HCT116 (cell line): ENCODE measurements at places on chromosomes 7 and 10. TPM values are rescaled to one million over a fixed set of nuclear protein-coding genes. Genes with fewer than 3 reads are reported as not detected.

DNA sequence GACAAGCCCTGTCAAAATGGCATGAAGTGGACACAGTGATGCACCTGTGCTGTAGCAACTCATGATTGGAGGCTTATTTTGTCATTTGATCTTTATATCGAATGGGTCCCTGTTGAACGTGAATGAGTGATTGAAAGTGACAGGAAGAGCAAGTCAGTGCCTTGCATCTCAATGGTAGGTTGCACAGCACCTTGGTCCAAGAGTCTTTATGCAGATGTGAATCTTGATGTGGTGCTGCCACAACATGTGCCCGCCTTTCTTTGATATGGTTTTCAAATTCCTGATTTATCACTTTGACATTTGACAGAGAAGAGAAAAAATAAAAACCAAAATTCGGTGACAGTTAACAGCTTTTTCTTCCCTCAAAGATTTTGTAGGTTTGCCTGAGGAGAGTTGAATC, 1182.4 kb downstream of the DNAJB9 start:
- DNase-seq, result no peak

The CRTAC1 gene
- total RNA-seq, result 0.20 TPM

DNA sequence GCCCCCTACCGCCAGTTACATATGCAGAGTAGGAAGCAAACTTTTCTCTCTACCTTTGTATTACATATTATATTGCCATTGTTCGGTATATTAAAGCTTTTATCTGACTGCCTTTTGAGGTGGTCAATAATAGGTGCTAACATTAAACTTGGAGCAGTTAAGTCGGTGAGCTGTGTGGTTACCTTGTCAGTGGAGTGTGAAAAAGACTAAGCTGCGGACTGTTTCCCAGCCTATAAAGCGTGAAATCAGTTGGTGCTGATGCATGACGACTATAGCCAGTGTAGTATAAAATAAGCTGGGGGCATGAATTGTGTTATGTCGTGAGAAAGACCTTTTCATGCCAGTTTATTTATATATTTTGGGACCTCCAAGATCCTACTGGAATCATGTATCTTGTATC, 33.7 kb downstream of the R3HCC1L start:
- DNase-seq, result no peak

DNA sequence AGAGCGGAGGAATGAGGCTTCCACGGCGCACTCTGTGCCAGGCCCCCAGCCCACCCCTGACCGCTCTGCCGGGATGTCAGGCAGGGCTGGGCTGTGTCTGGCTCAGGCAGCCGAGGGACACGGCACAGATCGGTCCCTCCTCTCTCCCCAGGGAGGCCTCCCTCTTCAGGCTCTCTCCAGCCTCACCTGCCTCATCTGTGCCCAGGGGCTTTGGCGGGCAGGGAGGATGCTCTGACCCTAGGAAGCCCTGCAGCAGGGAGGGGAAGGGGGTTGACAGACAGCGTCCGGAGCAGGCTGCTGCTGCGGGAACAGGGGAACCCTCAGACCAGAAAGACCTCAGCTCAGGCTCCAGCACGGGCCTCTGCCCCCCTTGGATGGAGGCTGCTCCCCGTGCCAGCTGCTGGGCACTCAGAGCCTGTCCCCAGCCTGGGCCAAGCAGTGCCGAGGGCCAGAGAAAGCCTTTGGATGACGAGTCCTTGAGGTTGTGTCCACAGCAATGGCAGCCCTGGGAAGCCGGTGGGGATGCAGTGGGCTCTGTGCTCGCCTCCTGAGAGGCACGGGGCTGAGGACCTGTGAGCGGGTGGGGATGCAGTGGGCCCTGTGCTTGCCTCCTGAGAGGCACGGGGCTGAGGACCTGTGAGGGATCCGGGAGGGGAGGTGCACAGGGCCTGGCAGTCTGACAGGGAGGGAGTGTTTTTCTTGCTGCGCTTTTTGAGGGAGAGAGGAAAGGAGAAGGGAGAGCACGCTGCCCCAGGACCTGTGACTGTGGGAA, 66.9 kb downstream of the FOXL3 start:
- no peak for DNase-seq

DNA sequence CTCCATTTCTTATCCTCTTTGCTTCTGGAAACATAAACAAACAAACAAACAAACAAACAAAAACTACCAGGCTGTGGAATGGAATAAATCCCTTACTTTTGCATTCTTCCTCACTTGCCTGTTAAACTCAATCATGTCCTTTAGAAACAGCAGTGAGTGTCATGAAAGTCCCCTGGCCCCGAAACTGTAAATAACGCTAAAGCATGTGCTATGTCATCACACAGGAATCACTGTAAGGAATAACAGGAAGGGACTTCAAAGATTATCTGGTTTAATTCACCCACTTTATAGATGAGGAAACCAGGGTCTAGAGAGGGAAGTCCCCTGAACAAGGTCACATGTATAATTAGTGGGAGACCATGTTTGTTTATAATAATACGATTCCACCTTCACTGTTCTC, 159.4 kb upstream of the MEOX2 start:
- DNase-seq, result no peak

DNA sequence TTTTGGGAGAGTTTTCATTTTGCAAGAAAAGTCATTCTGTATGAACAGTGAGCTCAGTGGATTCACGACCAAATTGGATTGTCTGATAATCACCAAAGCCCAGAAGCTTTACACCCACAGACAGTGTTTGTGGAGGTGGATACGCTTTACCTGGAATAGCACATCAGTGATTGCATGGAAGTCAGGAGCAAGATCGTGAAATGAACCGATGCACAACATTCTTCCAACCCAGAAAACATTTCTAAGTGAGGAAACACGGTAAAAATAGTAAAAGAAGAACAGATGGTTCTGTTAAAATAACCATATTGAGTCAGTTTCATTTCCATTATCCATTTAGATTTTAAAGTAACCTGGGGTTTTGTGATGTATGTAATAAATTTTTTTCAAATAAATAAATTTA, 478.2 kb upstream of the PFKP start:
- no peak for DNase-seq

DNA sequence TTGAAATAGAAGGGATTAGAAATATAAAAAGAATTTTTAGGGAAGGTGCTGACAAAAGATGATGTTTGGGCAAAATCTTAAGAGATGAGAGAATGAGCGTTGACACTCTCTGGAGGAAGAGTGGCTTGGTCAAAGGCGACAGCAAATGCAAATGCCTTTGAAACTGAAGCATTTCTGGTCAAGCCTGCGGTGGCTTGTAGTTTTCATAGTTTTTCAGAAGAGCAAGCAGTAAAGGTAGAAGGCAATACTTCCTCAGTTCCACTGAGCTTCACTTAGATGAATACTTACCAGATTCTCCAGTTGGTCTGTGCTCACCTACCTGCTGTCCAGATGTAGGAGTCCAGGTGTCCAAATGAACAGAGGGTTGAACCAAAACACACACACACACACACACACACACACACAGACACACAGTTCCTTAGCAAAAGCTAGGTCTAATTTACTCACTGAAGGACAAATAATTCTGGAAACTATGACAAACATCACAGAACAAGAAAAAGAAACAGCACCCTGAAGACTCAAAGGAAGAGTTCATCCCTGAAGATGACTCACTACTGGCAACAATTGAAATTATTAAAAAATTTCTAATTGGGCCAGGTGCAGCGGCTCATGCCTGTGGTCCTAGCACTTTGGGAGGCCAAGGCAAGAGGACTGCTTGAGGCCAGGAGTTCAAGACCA, 12.1 kb upstream of the STK17A start:
- DNase-seq, result no peak

DNA sequence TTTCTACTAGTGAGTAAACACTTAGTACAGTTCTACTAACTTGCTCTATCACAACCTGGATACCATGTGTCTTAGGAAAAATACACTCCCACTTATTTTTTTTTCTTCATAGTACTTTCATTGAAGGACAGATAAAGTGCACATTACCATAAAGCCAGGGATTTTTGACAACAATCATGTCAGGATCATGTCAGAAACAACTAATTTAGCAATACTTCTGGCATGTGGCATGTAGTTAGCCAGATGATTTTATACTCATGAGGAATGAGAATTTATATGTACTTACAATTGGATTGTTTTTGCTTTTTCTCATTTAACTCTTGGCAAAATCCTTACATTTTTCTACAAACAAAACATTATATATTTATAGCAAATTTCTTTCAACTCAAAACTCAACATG, 630.7 kb upstream of the GRM3 start:
- DNase-seq, result no peak

GRCh38 chr7:1403638-1404459, 55.4 kb downstream of the MICALL2 start:
- no peak for DNase-seq

DNA sequence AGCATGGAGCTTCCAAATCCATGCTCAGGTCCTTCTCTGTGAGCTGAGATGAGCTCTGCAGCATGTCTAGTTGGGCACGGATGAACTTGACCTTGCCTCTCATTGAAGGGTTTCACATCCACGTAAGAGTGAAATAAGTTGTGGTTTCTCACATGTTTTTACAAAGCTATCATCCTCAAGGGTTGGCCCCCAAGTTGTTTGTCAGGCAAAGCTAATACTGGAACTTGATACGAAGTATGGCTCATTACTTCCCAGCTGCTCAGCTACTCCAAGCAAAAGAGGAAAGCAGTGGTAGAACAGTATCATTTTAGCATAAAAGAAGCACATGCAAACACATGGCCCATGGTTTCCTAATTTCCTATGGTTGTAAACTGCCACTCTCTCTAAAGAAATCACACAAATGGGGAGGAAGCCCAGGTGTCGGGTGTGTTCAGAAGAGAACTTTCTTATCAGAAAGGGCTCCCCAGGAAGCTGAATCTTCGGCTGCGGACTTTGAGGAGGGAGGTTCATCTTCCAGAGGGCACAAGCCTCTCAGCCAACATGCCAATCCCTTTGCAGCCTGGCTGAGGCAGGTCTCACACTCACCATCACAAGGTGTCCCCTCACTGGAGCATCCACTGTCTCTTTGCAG, 45.3 kb downstream of the PDLIM1 start:
- DNase-seq, result no peak

- no peak for DNase-seq
Observed at GRCh38 chr7:124698964-124699363, 66.6 kb downstream of the GPR37 start.

DNA sequence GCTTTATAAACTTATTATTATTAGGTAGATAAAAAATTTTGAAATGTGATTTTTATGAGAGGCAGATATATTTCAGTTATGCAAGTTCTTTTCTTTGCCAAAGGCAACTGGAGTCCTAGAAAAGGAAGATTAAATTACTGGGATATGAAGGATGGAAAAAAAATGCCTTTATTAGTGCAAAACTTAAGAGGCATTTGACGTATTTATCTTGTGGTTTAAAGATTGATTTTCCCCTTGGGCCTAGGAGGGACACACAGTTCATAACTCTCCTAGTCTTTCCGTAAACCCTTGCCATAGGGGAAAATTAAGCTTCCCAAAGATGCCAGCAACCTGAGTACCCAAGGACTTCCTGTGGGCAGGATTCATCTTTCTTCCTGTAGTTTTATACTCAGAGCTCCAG, 3.1 kb upstream of the STEAP4 start:
- no peak for DNase-seq

- no peak for DNase-seq
Observed at GRCh38 chr10:51124852-51125251, 50.6 kb downstream of the PRKG1 start.

- no peak for DNase-seq
Observed at GRCh38 chr10:88028072-88028471, 164.6 kb downstream of the PTEN start.

DNA sequence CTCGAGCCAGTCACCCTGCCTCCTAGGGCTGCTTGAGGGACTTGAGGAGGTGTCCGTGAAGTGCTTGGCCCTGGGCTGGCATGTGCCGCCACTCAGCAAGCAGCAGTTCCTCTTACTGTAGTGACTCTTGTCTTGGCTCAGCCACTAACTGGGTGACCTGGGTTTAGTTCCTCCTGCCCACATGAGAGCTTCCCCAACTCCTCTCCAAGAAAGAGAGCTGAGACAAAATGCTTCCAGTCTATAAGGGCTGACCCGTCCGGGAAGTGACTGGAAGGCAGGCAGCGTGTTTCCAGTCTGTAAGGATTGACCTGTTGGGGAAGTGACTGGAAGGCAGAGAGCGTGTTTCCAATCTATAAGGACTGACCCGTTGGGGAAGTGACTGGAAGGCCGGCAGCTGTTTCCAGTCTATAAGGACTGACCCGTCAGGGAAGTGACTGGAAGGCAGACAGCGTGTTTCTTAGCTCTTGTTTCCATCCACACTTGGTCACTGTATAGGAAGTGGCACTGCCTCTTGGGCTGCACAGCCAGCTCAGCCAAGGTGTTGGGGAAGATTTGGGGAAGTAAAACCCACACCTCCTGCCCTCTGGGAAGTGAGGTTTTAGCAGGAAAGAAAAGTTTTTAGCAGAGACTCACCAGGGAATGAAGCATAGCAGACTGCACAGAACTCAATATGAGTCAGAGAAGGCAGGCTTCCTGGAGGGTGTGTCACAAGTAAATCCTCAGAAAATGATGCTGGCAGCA, 53.3 kb upstream of the PPIF start:
- DNase-seq, result no peak

DNA sequence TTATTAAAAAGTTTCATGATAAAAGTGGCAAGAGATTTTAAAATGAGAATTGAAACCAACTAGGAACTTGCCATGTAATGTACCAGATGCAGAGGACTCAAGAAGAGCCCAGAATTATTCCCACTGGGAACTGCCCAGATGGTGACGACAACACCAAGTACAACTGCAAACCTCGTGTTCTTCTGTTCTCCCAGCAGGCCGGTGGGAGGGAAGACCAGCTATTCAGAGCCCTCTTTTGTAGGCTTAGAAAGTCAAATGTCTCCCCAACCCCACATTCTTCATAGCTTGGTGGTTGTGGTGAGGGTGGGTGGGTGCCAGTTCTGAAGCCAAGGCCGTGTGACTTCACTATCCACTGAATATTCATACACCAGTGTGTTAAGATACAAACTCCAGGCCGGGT, 54.3 kb upstream of the ITGB1 start:
- no peak for DNase-seq

DNA sequence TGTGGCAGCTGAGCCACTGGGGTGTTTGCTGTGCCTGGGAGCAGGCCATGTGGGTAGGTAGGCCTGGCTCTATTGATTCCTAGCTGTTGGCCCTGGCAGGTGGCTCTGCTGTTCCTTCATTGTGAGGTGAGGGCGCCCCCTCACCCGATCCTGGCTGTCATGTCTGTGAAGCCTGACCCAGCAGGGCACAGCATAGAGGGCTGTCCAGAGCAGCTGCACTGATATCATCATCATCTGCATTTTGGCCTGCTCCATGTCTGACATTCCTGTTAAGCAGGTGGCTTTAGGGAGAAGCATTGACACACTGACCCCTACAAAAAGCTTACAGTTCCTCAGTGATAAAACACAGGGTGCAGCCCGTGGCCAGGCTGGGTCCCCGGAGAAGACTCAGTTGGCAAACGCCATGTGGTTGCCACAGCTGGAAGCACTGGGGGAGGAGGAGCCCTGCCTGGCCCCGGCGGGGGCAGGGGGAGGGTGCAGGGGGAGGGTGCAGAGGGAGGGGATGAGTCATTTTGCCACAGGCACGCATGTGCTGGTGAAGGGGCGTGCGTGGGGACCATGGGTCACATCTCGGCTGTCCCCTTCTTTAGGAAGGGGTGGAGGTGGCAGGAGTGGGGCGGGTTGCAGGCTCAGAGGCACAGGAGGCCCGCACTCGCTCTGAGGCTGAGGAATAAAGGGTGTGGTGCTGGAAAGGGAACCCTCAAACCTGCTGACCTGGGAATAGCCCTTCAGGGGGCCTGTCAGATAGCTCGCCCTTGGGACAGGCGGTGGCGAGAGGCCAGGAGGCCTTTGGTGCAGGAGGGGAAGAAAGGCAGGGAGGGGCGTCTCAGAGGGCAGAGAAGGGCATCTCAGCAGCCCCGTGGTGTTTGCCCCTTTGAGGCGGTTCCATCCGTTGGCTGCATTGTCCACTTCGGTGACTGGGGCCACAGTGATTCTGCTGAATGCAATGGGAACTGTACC, 31.6 kb downstream of the IKZF1 start:
- DNase-seq, result no peak

The PKD2L1 gene
- total RNA-seq, result 0.17 TPM

GRCh38 chr10:126584836-126585235, 85.7 kb downstream of the C10orf90 start:
- no peak for DNase-seq
